Type B pancreatic cell (in vitro differentiated cells): ENCODE measurements at places on chromosomes 2 and 18. TPM values are rescaled to one million over a fixed set of nuclear protein-coding genes. Genes with fewer than 3 reads are reported as not detected.

DNA sequence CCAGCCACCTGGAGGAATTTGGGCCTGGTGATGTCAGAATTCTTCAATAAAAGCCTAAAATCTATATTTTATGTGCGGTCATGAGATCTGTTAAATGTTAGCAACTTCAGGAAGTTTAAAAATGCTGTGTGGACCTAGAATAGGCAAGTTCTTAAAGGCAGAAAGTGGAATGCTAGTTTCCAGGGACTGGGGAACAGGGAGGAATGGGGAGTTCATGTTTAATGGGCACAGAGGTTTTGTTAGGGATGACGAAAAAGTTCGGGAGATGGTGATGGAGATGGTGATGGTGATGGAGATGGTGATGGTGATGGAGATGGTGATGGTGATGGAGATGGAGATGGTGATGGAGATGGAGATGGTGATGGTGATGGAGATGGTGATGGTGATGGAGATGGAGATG is 9.2 kb downstream of the TYMS start:
- H3K4me3 ChIP-seq: no peak overlapping the region
- no peak overlapping the region for H3K27ac ChIP-seq
- peaks cover 38% of the 10 kb centered on the region for H3K36me3 ChIP-seq
- no peak for DNase-seq

DNA sequence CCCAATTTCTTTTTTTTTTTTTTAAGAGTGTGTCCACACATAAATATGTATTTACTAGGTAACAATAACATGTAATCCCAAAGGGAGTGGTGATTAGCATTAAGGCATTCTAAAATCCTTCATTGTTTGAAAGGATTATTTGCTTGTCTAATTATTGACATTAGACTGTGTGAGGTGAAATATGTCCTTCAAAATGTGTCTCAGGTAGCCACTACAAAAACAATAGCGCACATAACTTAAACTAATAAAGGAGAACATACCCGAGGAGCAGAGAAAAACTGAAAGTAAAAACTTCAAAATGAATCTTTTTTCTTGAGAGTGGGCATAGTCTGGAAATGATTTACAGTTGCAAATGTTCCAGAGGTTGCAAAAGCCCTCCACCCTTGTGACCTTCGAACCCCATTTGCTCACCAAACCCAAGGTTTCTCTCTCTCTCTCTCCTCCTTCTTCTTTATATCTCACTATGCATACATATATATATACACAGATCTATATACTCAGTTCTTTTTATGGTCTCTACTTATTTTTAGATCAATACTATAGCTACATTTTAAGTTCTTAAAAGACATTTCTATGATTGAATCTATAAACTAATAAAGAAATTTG is 24.4 kb upstream of the FRZB start:
- peaks cover 9% of the 10 kb centered on the region for H3K4me1 ChIP-seq
- no peaks in the 10 kb centered on the region for H3K36me3 ChIP-seq
- no peak for DNase-seq

DNA sequence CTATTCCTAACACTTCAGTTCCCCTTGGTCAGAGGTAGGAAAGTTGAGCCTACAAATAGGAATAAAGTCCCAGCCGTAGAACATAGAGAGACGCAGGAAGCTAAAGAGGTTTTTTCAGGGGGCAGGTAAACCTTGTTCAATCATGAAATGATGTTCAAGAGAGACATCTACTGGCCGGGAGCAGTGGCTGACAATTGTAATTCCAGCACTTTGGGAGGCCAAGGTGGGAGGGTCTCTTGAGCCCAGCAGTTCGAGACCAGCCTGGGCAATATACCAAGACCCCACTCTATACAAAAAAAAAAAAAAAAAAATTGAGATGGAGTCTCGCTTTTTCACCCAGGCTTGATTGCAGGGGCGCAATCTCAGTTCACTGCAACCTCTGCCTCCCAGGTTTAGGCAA is 66.7 kb upstream of the DNAJC10 start:
- DNase-seq: no peak
- no peak overlapping the region for H3K4me3 ChIP-seq
- peaks cover 4% of the 10 kb centered on the region for H3K4me1 ChIP-seq
- no peak overlapping the region for H3K27ac ChIP-seq
- H3K36me3 ChIP-seq: no peaks in the 10 kb centered on the region

DNA sequence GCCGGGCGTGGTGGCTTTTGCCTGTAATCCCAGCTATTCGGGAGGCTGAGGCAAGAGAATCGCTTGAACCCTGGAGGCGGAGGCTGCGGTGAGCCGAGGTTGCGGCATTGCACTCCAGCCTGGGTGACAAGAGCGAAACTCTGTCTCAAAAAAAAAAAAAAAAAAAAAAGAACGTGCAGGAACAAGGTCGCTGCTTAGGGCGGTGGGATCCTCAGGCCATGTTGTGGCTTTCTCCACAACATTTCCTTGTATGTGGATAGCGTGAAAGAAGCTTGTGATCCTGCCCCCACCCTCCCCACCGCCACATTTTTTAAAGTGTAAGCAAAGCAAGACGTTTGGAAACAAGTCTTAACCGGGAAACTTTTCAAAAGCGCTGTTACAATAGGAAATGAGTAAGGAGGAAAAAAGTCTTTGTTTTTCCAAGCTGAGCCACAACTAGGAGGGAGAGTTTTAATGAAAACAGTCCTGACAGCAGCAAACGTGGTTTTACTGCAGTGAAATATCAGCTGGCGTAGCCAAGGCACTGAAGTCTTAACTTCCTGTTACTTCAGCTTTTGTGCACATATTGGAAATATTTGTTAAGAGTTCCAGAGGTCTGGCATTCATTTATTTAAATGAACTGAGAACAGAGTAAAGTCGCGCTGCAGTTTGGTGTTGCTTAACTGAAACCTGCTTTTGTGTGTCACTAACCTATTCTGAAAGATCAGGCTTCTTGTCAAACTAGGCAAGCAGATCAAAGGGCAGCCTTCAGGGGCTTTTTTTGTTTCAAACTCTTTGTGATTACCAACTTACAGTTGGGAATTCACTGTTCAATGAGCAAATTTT is 3.8 kb downstream of the TGIF1 start:
- peak overlapping the region; percentile 99 for H3K27ac ChIP-seq
- H3K4me1 ChIP-seq: peaks cover 47% of the 10 kb centered on the region
- H3K4me3 ChIP-seq: peak overlapping the region; percentile 98
- H3K36me3 ChIP-seq: peaks cover 40% of the 10 kb centered on the region
- DNase-seq: no peak

GRCh38 chr2:212832211-212833195 is 293.9 kb upstream of the ERBB4 start:
- H3K36me3 ChIP-seq: no peaks in the 10 kb centered on the region
- no peak overlapping the region for H3K4me3 ChIP-seq
- H3K4me1 ChIP-seq: no peaks in the 10 kb centered on the region

DNA sequence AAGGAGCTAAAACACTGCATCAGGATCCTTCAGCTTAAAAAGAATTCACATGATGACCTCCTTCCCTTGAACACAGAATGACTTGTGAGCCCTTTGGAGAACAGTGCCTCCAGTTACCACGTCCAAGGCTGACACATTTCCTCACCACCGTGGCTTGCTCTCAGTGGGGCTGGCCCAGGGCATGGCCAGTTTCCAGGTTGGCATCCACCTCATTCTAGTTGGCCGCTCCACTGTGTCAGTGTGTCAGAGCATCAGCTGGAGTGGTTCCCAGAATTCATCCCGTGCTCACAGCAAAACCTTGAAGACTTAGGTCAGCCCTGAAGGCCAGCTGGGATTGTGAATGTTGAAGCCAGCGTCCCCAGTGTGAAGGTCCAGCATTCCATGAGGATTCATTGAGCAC is 158.5 kb downstream of the INSIG2 start:
- no peak overlapping the region for H3K27ac ChIP-seq
- H3K4me1 ChIP-seq: no peaks in the 10 kb centered on the region
- H3K27me3 ChIP-seq: peaks cover 23% of the 10 kb centered on the region
- H3K4me3 ChIP-seq: no peak overlapping the region
- DNase-seq: no peak

DNA sequence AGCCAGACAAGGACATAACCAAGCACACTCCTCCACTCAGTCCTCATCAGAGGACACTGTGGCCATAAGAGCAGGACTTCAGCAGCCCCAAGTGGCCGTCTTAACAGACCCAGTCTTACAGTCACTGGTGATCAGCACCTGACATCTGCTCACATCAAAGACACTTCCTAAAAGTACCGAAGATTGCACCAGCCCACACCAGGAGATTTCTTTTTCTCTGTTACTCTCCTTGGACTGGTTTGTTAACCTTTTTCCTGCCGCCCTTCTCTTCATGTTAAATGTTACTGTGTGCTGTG is 44.1 kb downstream of the MRPS5 start:
- H3K27ac ChIP-seq: peak overlapping the region; percentile 39
- no peak for DNase-seq
- peaks cover 5% of the 10 kb centered on the region for H3K4me1 ChIP-seq

DNA sequence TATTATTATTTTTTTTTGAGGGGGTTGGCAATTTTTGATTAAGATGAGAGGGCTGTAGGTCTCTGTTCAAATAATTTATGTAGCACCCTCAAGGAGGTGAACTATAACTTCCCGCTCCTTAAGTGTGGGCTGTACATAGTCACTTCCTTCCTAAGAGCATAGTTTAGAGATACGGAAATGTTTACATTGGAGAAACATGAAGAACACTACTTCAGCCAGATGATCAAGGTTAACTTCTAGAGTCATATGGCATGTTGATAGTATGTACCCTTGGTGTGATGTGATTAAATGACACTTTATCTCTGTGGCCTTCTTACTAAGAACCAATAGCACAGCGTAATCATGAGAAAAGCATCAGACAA is 93.7 kb downstream of the MIB1 start:
- H3K27ac ChIP-seq: no peak overlapping the region
- H3K4me3 ChIP-seq: no peak overlapping the region
- H3K36me3 ChIP-seq: peaks cover 4% of the 10 kb centered on the region
- no peaks in the 10 kb centered on the region for H3K27me3 ChIP-seq
- DNase-seq: no peak

DNA sequence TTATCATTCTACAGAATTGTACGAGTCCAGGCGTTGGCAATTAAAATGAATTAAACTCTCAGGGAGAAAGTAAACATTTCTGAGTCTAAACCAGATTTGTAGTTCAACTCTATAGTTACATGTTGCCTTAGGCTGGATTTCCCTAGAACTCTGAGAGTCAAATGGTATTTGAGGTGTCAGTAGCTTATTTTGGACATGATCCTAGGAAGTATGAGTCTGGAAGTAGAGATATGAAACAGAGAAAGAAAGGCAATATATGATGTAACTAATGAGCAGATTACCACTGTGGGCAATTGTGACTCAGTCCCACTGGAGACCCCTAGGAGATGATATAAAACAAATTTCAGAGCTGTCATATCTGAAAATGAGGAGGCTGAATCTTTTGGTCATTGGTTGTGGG is 199.1 kb upstream of the UBE2E3 start:
- H3K4me1 ChIP-seq: no peaks in the 10 kb centered on the region
- DNase-seq: no peak
- no peak overlapping the region for H3K27ac ChIP-seq
- no peaks in the 10 kb centered on the region for H3K27me3 ChIP-seq
- H3K4me3 ChIP-seq: no peak overlapping the region

- no peaks in the 10 kb centered on the region for H3K27me3 ChIP-seq
- H3K27ac ChIP-seq: no peak overlapping the region
- no peak overlapping the region for H3K4me3 ChIP-seq
- H3K4me1 ChIP-seq: no peaks in the 10 kb centered on the region
- DNase-seq: no peak
- H3K36me3 ChIP-seq: no peaks in the 10 kb centered on the region
Observed at GRCh38 chr2:191521608-191522208, 156.2 kb upstream of the NABP1 start.

DNA sequence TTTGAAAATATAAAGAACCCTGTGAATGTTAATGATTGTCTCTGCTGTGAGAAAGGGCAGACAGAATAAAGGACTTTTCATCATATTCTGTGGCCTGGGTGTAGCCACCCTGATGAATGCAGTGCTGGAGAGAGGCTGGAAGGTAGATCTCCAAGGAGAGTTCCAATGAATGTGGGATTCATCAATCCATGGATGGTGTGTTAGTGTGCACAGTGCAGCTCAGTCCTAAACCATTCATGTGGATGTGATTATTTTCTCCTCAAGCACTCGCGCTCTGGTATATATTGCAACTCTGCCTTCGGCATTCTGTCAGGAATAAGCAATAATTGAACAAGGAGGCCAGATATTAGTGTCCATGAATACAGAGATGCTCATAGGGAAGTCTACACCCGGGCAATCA is 47.1 kb downstream of the LRRTM1 start:
- H3K36me3 ChIP-seq: no peaks in the 10 kb centered on the region
- no peak overlapping the region for H3K27ac ChIP-seq
- peaks cover 11% of the 10 kb centered on the region for H3K4me1 ChIP-seq

- no peaks in the 10 kb centered on the region for H3K4me1 ChIP-seq
- H3K27me3 ChIP-seq: no peaks in the 10 kb centered on the region
- H3K36me3 ChIP-seq: no peaks in the 10 kb centered on the region
Observed at GRCh38 chr2:200102971-200103370, 147.6 kb downstream of the MAIP1 start.

- H3K4me3 ChIP-seq: no peak overlapping the region
- peaks cover 30% of the 10 kb centered on the region for H3K36me3 ChIP-seq
Observed at GRCh38 chr2:231177156-231178025, 21.0 kb upstream of the ARMC9 start.

DNA sequence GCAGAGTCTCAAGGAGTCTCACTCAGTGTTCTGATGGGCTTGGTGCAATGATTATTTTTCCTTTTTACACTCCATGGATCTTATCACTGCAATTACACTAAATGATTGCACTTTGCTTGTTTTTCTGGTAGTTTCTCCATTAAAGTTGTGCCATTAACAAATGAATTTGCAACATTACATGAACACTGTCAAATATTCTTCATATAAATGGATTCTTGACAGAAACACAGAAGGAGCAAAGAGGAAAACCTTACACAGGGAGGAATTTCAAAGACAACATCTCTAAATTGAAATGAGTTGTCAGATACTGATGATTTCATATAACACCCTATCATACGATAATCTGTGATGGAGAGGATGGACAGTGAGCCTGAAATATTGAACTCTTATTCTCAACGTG is 65.4 kb upstream of the CHST9 start:
- H3K27ac ChIP-seq: no peak overlapping the region
- no peak overlapping the region for H3K4me3 ChIP-seq
- no peaks in the 10 kb centered on the region for H3K36me3 ChIP-seq

GRCh38 chr2:121469356-121469755 is 61.3 kb upstream of the RNU4ATAC start:
- H3K4me3 ChIP-seq: no peak overlapping the region
- no peak for DNase-seq
- H3K27me3 ChIP-seq: no peaks in the 10 kb centered on the region
- H3K4me1 ChIP-seq: peaks cover 17% of the 10 kb centered on the region

GRCh38 chr18:22211657-22212056 is 42.3 kb downstream of the GATA6 start:
- peaks cover 6% of the 10 kb centered on the region for H3K4me1 ChIP-seq
- DNase-seq: no peak
- peaks cover 6% of the 10 kb centered on the region for H3K27me3 ChIP-seq
- H3K36me3 ChIP-seq: no peaks in the 10 kb centered on the region

- no peaks in the 10 kb centered on the region for H3K27me3 ChIP-seq
- no peak overlapping the region for H3K4me3 ChIP-seq
- H3K27ac ChIP-seq: no peak overlapping the region
- H3K36me3 ChIP-seq: peaks cover 21% of the 10 kb centered on the region
Observed at GRCh38 chr18:2662990-2663389, 7.5 kb downstream of the SMCHD1 start.

CYS1 gene
- 0.79 and 0.94 TPM in 2 replicates for total RNA-seq

SDC1 gene
- 164 and 375 TPM in 2 replicates for total RNA-seq

SPAG16 gene
- total RNA-seq: 54.8 and 70.6 TPM in 2 replicates

MOCOS gene
- total RNA-seq: 2.4 and 3.2 TPM in 2 replicates

SLC19A3 gene
- total RNA-seq: 6.4 and 20.5 TPM in 2 replicates

CHRNG gene
- 0.50 and 0.87 TPM in 2 replicates for total RNA-seq
